ENCODE measurements at places on chromosomes 2 and 18.

DNA sequence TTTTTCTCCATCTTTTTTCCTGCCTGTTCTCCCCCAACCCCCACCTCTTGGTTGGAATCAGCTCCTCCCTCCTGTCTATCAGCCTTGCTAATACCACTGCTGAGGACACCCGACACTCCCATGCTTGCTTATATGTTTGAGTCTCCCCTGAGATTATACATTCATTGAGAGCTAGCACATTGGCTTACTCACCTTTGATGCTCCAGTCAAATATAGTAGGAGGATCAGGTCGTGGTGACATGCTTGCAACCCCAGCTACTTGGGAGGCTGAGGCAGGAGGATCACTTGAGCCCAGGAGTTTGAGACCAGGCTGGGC is 91.5 kb upstream of the CCBE1 start:
- no peak for DNase-seq

- no peak for DNase-seq
Observed at GRCh38 chr2:10428924-10429323, 19.2 kb downstream of the ODC1 start.

DNA sequence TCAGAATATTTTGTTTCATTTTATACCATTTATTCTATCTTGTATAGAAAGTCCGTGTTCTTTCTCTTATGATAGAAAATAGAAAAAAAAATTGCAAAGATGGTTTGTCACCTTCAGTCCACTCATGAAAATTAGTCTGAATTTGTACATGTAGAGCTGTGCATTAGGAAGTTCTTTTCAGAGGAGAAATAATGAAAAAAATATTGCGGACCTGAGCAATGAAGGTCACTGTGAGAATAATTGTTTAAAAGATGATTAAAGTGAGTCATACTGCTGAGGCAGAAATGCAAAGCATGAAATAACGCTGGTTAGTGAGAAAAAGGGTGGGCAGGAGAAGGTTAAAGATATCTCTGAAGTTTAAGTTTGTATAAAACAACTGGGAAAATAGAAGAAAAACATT is 431.1 kb downstream of the TMX3 start:
- DNase-seq: no peak

GRCh38 chr2:133736674-133737073 is 168.4 kb upstream of the NCKAP5 start:
- no peak for DNase-seq

DNA sequence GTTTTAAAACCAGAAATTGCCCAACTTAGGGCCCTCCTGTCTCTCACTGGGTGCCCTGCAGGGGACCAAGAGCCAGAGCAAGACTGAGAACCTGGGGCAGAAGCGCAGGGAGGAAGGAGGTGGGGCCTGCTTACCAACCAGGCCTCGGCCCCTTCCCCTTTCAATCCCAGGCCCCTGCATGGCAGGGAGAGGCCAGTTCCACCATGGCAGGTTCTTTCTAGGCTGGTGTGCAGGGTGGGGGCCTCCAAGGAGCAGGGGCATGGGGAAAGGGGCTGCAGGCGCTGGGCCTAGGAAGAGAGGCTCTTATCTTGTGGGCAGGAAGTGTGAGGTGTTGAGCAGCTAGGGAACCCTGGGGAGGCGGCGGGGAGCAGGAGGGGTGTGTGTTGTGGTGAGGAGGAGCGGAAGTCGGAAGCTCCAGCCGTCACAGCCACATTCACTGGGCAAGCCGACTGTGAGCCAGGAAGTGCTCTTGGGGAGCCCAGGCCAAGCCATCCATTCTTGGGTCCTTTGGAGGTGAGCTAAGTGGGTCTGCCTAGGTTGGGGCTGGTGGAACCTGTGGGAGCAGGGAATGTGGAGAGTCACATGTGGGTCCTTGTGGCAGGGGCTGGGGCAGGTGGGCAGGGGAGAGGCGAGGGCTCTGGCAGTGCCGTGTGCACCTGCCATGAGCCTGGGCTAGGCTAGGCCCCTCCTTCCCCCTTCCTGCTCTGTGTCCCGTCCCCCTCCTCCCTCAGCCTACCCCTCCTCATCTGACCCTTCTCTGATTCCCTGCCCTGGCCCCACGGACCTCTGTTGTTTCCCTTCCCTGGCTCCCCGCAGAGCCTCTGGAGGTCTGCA is at the start of gene PSD4:
PSD4 (plus strand) TSS at position 430 of the 834 bp plus-strand sequence. CDS start 8,486 bp downstream, outside the sequence.
- peak; percentile 88 for DNase-seq

GRCh38 chr18:79720359-79720733 is 40.7 kb downstream of the CTDP1 start:
- peak; percentile 9 for DNase-seq

DNA sequence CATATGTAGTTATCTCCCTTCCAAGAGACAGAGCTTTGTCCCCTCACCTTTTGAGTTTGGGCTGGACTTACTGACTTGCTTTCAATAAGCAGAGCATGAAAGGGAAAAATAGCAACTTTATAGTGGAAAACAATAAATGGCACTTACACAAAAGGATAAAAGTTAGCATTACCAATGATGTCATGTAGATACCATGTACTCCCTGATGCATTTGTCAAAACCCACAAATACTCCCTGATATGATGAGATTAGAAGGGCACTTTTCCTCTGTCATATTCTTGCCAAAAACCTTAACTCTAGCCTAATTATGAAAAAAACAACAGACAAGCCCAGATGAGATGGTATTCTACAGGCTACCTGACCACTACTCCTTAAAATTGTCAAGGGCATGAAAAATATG is 16.0 kb downstream of the HIBCH start:
- DNase-seq: no peak

- DNase-seq: peak; percentile 15
Observed at GRCh38 chr18:8703781-8704301, 1.5 kb upstream of the MTCL1 start.

DNA sequence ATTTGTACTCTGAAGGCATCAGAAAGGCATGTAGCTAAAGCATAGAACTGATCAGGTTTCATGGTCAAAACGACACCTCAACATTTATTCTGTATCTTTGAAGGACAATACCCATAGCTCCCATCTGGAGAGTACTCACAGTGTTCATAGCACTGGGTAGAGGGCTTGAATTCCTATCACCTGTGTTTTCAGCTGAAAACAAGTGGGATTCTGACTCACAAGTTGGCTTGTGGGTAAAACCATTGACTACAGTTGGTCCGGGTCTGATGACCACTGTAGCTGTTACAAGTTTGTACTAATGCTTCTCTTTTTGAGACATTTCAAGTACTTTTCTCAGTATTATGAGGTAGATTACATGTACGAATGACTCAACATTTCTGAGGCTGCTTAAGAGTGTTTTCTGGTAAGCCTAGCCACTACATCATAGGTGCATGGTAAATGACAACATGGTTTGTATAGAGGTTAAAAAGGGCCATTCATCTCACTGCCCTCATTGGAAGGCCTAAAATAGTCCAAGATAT is 68.6 kb upstream of the PELI1 start:
- DNase-seq: peak; percentile 32

DNA sequence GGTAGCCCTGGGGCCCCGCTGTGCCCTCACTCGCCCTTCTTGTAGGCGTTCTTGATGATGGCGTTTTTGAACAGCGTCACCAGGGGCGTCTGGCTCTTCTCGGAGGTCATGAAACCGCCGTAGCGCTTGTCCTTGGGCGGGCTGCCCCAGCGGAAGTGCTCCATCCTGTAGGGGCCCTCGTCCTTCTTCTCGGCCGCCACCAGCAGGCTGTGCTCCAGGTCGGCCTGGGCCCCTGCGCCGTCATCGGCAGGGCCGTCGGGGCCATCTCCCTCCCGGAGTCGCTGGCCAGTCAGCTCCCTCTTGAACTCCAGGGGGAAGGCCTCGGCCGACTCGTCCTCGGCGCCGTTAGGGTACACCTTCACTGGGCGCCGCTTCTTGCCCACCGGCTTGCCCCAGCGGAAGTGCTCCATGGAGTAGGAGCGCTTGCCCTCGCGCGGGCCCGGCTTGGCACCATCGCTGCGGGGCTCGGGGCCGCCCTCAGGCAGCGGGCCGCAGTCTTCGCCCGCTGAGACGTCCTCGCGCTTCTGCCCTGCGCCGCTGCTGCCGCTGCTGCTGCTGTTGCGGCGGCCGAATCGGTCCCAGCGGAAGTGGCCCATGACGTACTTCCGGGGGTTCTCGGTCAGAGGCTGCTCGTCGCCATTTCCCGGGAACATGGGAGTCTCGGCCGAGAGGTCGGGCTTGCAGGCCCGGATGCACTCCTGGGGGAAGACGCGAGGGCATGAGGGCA is 7.2 kb downstream of the POMC start:
- DNase-seq: peak; percentile 79

DNA sequence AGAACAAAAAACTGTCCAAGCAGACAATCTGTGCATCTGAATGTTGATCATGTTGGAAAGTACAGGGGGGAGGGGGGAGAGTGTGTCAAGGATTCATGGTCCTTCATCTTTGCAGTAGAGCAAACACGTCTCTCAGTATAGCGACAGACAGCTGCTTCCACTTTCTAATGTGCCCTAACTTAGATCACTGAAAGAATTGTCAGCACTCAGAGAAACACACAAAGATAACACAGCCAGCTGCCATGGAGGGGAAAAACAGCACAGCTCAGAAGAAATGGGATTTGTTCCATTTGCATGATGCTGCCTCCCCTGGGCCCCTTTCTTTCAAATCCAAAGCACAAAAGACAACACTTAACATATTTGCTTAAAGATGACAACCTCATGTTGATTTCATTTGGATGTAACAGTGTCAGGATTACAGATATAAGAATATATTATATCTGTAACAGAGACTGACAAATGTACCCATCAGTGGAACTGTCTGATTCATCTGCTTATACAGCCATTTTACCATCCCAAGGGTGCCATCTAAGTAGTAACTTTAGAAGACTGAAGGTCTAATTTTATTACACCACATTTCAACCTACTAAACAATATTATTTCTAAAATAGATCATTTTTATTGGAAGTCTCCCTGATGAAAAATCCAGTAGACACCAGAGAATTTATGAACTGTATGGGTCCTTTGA is 17.7 kb downstream of the FIGN start:
- DNase-seq: no peak

DNA sequence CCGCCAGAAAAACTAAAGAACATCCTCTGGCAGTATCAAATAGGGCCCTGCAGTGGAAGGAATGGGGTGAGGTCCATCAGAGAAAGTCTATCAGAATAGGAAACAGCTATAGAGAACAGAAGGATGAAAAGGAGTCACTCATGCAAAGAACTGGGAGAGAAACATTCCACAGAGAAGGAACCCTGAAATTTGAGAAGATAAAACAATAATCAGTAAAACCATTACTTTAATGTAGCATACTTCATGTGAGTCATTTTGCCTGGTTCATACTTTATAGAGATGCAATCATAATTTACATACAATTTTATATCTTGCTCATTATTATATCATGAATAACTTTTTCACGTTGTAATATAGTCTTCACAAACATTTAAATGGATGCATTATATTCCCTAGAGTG is 402.2 kb downstream of the NCKAP5 start:
- no peak for DNase-seq

DNA sequence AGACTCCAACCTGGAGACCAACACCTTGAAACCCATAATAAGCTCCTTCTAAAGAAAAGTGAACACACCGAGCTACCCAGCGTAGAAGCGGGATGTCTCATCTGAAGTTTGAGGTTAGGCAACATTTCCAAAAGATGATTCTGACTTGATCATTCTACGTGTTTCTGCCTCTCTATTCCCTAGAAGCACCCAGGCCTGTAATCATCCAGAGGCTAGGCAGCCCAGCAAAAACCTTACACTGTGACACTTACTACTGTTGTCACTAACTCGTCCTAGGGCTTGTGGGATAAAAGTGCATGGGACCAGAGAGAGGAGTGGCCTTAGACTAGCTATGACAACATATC is 1.4 kb downstream of the ZBTB14 start:
- no peak for DNase-seq

- no peak for DNase-seq
Observed at GRCh38 chr18:22040533-22040932, 128.9 kb upstream of the GATA6 start.

- no peak for DNase-seq
Observed at GRCh38 chr18:7094427-7094826, 23.2 kb downstream of the LAMA1 start.

DNA sequence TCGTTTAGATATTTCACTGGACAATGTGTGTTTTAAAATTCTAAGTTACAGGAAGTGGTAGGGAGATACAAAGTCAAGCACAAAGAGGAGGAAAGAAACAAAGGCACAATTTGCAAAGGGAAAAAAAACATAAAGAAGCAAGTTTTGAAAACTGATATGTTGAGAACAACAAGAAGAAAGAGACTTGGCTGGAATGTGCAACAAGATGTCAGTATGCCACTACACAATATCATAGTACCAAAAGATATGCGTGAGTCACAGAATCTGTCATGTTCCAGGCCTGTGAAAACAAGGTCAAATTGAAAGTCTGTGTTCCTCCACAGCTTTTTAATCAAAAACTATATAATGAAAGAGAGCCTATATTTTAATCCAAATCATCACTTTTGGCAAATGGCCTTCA is 12.0 kb downstream of the EXOC6B start:
- DNase-seq: no peak

Measured in stimulated activated CD4-positive, alpha-beta T cell treated with anti-CD3 and anti-CD28 coated beads, Interleukin-2, amount 100 ng/mL, for 24 hours (primary cell).